ENCODE measurements at places on chromosomes 3 and 15.

DNA sequence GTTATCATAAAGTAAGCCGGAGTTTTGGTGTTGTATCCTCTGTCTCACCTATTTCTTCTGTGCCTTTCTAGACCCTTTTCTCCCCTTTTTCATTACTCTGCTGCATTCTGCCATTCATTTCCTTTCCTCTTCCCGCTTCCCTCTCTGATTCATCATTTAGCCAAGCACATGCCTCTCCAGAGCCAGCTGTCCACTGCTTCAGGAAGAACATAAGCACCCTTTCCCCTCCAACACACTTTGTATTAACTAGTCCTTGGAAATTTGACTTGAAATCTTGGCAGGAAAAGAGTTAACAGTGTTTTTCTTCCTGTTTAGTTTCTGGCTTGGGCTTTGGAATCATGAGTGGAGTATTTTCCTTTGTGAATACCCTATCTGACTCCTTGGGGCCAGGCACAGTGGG is 9.7 kb downstream of the APH1B start:
- DNase-seq: no peak

DNA sequence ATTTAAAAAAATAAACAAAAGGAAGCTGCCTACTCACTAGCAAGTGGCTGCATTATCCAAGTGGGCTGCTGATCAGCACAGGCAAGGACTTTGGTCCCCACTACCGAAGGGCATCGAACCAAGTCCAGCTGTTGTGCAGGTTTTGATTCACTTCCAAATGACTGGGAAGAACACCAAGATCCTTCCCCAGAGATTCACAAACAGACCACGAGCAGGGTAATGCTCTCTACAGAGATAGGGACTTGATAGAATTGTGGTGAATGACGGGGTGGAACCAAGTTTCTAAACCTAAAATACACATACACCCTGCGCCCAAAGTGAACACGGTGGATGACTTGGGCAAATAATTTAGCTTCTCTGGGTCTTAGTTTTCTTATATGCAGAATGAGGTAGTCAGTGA is 203.7 kb upstream of the ICE2 start:
- no peak for DNase-seq

- no peak for DNase-seq
Measured at GRCh38 chr15:75107908-75108838, 84.8 kb downstream of the PPCDC start.

DNA sequence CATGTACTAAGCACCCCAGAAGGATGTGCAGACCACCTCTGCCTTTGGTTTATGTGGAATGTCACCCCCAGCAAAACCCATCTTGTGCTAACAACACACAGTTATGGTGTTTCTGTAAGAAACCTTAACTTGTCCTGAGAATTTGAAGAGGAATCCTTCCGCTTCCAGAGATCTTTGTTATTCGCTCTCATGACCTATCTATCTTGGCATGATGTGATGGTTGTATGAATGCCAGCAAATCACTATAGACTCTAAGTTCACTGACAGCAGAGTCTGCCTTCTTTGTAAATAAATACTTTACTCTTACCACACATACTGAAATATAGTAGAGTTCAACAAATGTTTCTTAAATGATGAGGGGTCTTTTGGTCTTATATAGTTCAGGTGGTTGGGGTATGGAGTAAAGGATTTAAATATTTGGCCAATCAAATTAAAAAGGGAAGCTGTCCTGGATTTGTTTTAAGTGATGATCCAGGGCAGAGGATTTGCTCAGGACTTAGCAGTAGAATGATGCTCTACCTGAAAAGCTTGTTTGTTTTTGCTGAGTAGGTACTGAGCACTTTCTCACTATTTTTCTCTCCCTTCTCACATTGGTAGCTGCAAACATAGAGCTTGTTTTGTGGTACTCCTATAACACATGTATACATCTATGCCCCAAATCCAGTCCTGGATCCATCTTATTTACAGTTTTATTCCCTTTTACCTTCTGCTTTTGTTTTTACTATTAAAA is 27.9 kb upstream of the RTP1 start:
- DNase-seq: no peak

- DNase-seq: no peak
Measured at GRCh38 chr3:30342318-30343060, 263.9 kb upstream of the TGFBR2 start.

- no peak for DNase-seq
Measured at GRCh38 chr15:62248277-62248984, 83.3 kb upstream of the C2CD4B start.

- DNase-seq: no peak
Measured at GRCh38 chr3:151107701-151108100, 22.2 kb downstream of the MED12L start.

DNA sequence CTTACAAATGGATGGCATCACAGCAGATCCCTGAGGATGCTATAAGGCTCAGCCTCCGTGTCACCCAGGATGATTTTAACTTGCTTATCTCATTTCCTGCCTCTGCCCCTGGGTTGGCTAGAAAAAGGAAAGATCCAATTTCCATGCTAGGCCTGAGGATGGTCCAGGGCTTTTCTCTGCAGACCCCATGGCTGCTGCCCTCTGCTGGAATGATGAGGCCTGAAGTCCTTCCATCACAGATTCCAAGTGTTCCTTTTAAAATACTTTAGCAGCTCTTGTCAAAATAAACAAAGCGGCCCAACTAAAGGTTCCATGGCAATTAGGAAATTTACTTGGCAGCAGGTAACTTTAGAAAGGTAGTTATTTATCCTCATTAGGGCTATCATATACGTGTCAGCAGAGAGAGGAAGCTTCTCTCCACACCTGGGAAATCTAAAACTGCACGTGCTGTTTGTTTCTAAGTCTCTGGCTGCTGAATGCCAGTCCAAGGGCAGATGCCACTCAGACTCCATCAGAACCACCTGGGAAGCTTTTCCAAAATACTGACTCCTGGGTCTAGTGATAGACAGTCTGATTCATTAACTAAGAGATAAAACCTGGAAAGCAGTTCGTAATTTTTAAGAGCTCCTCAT is 401.9 kb upstream of the IL12A start:
- no peak for DNase-seq

GRCh38 chr3:141104151-141104821 is 53.1 kb downstream of the SPSB4 start:
- no peak for DNase-seq

Measured in stimulated activated CD4-positive, alpha-beta T cell treated with anti-CD3 and anti-CD28 coated beads, Interleukin-1b, Interleukin-23, amount 100 ng/mL, for 1 hour (primary cell).